ENCODE measurements at places on chromosomes 5 and 9. TPM values are rescaled to one million over a fixed set of nuclear protein-coding genes. Genes with fewer than 3 reads are reported as not detected.

DNA sequence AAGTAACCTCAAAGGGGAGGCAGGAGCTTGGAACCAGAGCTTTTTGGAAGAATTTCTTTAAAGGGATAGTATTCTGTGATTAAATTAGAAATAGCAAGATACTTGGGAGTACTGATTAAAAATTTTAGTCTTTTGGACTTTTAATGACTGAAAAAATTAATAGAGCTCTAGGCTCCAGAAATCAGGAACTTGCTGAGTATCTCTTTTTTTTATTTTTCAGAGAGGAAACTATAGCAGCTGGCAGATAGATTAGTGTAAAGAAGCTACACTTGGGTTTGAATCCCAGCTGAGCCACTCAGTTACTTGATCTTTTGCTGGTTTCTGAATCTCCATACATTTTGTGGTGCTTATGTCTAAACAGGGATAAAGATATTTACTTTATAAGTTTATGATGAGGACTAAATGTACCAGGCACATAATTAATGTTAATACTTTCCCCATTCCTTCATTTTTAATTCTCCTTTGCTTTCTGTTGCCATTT, 94.2 kb upstream of the TNC start:
- H3K36me3 ChIP-seq, result no peaks in the 10 kb centered on the region
- peaks cover 5% of the 10 kb centered on the region for H3K4me1 ChIP-seq
- H3K27ac ChIP-seq, result no peak overlapping the region

DNA sequence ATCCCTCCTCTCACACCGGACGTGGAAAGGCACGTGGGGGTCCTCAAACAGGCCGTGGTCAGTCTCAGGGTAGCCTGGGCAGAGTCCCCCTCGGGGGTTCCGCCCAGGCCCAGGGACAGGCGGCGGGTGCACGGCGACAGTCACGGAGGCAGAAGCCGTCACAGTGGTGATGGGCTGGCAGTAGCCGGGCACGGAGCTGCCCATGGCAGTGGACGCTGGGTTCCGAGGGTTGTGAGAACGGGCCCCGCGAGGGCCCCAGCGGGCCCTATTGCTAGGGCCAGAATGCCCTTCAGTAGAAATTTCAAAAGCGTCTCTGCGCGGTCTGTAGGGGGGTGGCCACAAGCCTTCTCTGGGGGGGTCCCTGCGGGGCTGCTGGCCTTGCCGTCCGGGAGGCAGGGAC, 69.8 kb downstream of the PTCH1 start:
- peaks cover 57% of the 10 kb centered on the region for H3K36me3 ChIP-seq
- no peak overlapping the region for H3K27ac ChIP-seq
- DNase-seq, result no peak
- no peaks in the 10 kb centered on the region for H3K4me1 ChIP-seq

- peaks cover 13% of the 10 kb centered on the region for H3K4me1 ChIP-seq
- DNase-seq, result no peak
- no peaks in the 10 kb centered on the region for H3K36me3 ChIP-seq
- no peak overlapping the region for H3K4me3 ChIP-seq
Observed at GRCh38 chr9:6764950-6765349, 7.2 kb downstream of the KDM4C start.

- no peaks in the 10 kb centered on the region for H3K36me3 ChIP-seq
- DNase-seq, result no peak
- no peak overlapping the region for H3K27ac ChIP-seq
Observed at GRCh38 chr5:171149333-171149732, 159.7 kb upstream of the TLX3 start.

- no peaks in the 10 kb centered on the region for H3K27me3 ChIP-seq
- H3K4me1 ChIP-seq, result no peaks in the 10 kb centered on the region
- no peak for DNase-seq
- no peak overlapping the region for H3K4me3 ChIP-seq
Observed at GRCh38 chr9:104843644-104844240, 79.8 kb downstream of the NIPSNAP3B start.

- no peak overlapping the region for H3K27ac ChIP-seq
- no peak for DNase-seq
- H3K27me3 ChIP-seq, result no peaks in the 10 kb centered on the region
- H3K4me3 ChIP-seq, result no peak overlapping the region
Observed at GRCh38 chr5:129653057-129653375, 94.9 kb upstream of the MINAR2 start.

The SHOC1 gene
- total RNA-seq, result not detected

The PCA3 gene
- total RNA-seq, result not detected

The KCNV2 gene
- not detected for total RNA-seq

- peak overlapping the region; percentile 37 for H3K27ac ChIP-seq
- DNase-seq, result no peak
- H3K27me3 ChIP-seq, result no peaks in the 10 kb centered on the region
Observed at GRCh38 chr5:143309661-143310431, 93.6 kb downstream of the NR3C1 start.
